ENCODE measurements at places on chromosomes 3 and 15.

- DNase-seq = no peak
Observed at GRCh38 chr15:51318382-51319150, 19.8 kb downstream of the CYP19A1 start.

GRCh38 chr3:43852066-43852465, 161.3 kb downstream of the ABHD5 start:
- DNase-seq = no peak

GRCh38 chr3:155744010-155744625, 753 bp downstream of the PLCH1 start:
- peak; percentile 54 for DNase-seq

DNA sequence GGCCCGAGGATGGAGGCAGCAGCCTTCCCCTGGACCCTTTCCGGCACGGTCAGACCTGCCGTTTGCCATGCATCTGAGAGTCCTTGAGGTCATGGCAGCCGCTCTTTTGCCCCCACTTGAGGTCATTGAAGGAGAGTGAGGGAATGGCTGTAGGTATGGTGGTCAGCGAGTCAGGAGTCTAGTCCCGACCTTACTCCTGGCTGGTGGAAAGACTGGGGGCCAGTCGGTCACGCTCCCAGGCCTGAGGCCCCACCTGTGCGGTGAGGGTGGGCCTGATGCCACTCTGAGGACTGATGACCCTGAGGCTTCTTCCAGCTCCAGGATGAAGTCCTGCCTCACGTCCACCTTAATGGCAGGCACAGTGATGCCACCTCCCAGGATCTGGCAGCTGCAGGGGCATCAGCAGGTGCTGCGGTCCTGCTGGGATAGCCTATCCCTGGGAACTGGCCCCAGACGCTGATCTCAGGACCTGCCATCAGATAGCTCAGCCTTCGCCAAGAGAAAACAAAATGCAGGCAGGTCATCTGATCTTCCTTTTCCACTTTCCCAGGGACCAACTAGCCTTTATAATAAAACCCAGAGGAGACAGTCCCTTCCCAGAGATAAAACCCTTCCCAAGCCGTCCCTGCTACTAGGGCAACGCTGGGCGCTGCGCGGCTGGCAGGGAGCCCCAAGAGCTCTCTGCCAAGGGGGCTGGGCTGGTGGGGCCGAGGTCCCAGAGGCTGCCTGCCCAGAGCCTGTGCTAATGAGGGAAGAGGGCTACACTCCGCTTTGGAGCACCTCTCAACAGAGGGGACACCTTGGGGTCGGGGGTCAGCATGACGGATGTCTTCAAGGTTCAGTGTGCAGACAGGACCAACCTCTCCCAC, 42.2 kb downstream of the TM2D3 start:
- DNase-seq = no peak

GRCh38 chr3:40938591-40938990, 260.7 kb upstream of the CTNNB1 start:
- no peak for DNase-seq

- DNase-seq = no peak
Observed at GRCh38 chr3:51970606-51971300, 3.1 kb downstream of the ABHD14B start.

DNA sequence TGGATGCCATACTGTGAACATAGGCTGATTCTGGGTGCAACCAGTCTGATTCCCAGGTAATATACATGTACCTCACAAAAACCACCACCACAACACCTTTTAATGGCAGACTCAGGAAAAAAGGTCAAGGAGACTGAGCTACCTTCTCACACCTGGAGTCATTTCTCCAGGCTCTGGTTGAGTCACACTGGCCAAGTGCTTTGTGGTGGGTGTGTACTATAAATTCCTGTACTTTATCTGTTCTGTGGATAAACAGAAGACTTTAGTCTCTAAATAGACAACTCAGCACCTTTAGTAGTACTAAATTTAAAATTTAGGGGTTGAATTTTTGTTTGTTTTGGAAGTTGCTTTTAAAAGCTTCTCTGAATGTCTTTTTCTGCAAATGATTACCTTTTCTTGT, 46.7 kb downstream of the TOP2B start:
- no peak for DNase-seq

GRCh38 chr3:5692446-5692845, 504.9 kb downstream of the EDEM1 start:
- DNase-seq = no peak

DNA sequence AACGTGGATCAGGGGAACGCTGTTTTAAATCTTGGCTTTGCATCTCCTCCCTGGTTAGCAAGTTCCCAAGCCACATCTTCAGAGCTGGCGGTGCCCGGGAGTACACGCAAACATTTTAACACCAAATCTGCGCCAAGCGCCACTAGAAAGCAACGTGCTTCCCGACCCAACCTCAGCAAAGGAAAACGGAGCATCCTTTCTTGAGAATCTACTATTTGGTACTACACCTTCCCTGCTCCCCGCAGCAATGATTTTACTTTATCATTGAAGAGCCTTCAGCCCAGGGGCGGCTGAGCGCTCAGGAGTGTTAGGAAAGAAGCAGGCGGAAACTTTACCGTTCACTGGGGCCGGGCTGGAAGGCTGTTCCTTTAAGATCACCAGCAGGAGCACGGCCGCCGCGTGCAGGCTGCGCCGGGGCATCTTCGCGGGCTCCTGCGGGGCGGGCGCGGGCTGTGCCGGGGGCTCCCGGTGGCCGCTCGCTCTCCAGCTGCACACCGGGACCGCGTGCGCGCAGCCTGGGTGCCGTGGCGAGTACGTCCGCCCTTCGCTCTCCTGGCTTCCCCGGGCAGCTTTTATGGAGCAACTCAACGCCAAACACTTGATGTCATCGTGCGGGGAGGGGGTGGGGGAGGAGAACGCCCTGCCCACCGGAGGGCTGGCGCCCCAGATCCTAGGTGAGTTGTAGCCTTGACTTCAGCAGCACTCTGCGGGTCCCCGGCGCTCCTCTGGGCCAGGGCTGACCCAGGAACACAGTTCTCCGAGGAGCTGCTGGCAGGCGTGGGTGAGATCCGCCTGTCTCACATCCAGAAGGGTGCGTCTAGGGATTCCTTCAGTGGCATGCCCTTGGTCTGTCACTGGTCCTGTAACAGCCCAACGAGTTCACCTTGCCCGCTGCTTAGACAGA, at the start of gene CA12:
CA12 (minus strand) TSS at position 546 of the 904 bp plus-strand sequence; CDS start at position 420, 126 bp downstream.
- DNase-seq = peak; percentile 17

DNA sequence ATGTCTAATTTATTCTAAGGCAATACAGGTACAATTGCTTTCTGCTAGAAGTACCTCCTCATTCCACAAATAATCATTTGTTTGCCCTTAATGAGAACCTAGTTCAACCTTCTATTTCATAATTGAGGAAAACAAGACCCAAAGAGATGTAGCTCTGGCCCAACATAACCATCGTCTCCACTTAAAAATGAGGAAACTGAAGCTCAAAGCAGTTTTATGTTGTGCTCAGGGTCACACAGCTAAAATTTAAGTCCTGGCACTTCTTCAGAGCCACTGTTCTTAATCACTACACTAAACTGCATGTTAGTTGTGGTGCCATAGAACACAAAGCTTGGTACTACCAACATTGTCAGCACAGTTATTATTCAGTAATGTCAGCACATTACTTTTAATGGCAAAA, 108.0 kb downstream of the SERPINI1 start:
- no peak for DNase-seq
